ENCODE measurements at places on chromosomes 11 and 22. TPM values are rescaled to one million over a fixed set of nuclear protein-coding genes. Genes with fewer than 3 reads are reported as not detected.
A peak's percentile ranks its signal among the peaks of the same experiment; 100 is the strongest.

Gene KIF18A
- 4.4 TPM for total RNA-seq

Gene SCUBE2
- total RNA-seq, result 3.0 TPM

Gene WBP2NL
- 5.1 TPM for total RNA-seq

Gene USH1C
- not detected for total RNA-seq

Gene SAA2
- total RNA-seq, result not detected

Gene CNIH2
- not detected for total RNA-seq

Gene CNGA4
- total RNA-seq, result not detected

Gene OR51B2
- not detected for total RNA-seq

Gene MMP10
- total RNA-seq, result not detected

Gene PIK3IP1
- total RNA-seq, result 88.4 TPM

Gene KCTD14
- total RNA-seq, result 15.6 TPM

- H3K4me1 ChIP-seq, result peaks cover 40% of the 10 kb centered on the region
- H3K36me3 ChIP-seq, result no peaks in the 10 kb centered on the region
These were observed 21.1 kb downstream of the SIK3 start for GRCh38 chr11:117076941-117077691.

- H3K36me3 ChIP-seq, result no peaks in the 10 kb centered on the region
- peak overlapping the region; percentile 84 for H3K27ac ChIP-seq
- H3K4me1 ChIP-seq, result peaks cover 53% of the 10 kb centered on the region
- H3K4me3 ChIP-seq, result no peak overlapping the region
- no peak for DNase-seq
These were observed 3.9 kb downstream of the FDX1 start for GRCh38 chr11:110433393-110434333.

GRCh38 chr11:64848826-64849597 lies 4.6 kb upstream of the CDC42BPG start:
- H3K36me3 ChIP-seq, result peaks cover 6% of the 10 kb centered on the region
- no peak overlapping the region for H3K4me3 ChIP-seq
- H3K27me3 ChIP-seq, result no peaks in the 10 kb centered on the region
- peaks cover under 1% of the 10 kb centered on the region for H3K4me1 ChIP-seq
- H3K27ac ChIP-seq, result no peak overlapping the region
- no peak for DNase-seq

- no peaks in the 10 kb centered on the region for H3K36me3 ChIP-seq
- peaks cover 57% of the 10 kb centered on the region for H3K4me1 ChIP-seq
- no peaks in the 10 kb centered on the region for H3K27me3 ChIP-seq
- DNase-seq, result peak; percentile 93
- H3K27ac ChIP-seq, result peak within 1 kb of the TSS; percentile 87
These were observed at the start of gene P2RY2 for GRCh38 chr11:73218106-73218829. Gene P2RY2 (plus strand): TSS chr11:73218281. CDS start chr11:73234160, 15,879 bp downstream.

- no peak overlapping the region for H3K27ac ChIP-seq
- no peaks in the 10 kb centered on the region for H3K27me3 ChIP-seq
- no peaks in the 10 kb centered on the region for H3K36me3 ChIP-seq
- DNase-seq, result no peak
- H3K4me1 ChIP-seq, result peaks cover 10% of the 10 kb centered on the region
- no peak overlapping the region for H3K4me3 ChIP-seq
These were observed 88.6 kb upstream of the B3GAT1 start for GRCh38 chr11:134500621-134501020.

DNA sequence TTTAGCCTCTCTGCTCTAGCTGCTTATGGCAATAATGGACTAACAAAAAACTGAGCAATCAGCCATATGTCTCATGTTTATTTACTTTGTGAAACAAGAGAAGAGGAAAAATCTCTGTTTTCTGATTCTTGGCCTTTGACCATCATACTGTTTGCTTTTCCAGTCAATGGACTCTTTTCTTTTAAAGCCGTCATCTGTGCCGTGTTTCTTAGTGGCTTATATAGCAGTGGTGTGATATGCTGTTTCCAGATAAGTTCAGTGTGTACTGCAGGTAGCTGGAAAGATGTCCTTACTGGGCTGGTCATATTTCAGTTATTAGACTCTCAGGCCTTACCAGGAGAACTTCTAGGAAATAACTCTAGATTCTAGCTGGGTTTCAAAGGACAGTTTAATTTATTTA lies 33.6 kb upstream of the TECTA start:
- H3K27me3 ChIP-seq, result no peaks in the 10 kb centered on the region
- no peak overlapping the region for H3K4me3 ChIP-seq
- no peaks in the 10 kb centered on the region for H3K4me1 ChIP-seq

DNA sequence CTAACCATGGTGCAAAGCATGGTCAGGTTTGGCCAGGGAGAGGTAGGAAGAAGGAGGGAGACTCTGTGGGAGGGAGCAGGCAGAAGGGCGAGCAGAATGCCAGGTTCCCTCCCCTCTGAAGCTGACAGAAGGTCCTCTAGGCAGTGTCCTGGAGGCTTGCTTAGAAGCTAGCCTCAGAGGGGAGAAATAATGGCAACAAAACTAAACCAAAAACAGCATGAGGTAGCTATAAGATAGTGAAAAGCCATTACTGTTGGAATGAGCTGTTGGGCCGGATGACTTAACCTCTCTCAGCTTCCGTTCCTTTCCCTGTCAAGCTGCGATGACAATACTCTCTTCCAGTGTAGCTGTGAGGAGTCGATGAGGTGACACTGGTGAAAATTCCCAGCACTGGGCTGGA lies 36.6 kb downstream of the RASSF10 start:
- no peak overlapping the region for H3K4me3 ChIP-seq
- H3K27ac ChIP-seq, result no peak overlapping the region
- no peaks in the 10 kb centered on the region for H3K36me3 ChIP-seq
- H3K4me1 ChIP-seq, result peaks cover 9% of the 10 kb centered on the region
- H3K27me3 ChIP-seq, result no peaks in the 10 kb centered on the region

GRCh38 chr11:66842501-66842895 lies 743 bp upstream of the RCE1 start:
- H3K4me1 ChIP-seq, result peaks cover 19% of the 10 kb centered on the region
- H3K4me3 ChIP-seq, result peak overlapping the region; percentile 94
- H3K27me3 ChIP-seq, result no peaks in the 10 kb centered on the region
- peak overlapping the region; percentile 82 for H3K27ac ChIP-seq
- H3K36me3 ChIP-seq, result peaks cover 15% of the 10 kb centered on the region
- DNase-seq, result no peak

- no peaks in the 10 kb centered on the region for H3K36me3 ChIP-seq
- H3K27ac ChIP-seq, result no peak overlapping the region
- no peak overlapping the region for H3K4me3 ChIP-seq
- no peaks in the 10 kb centered on the region for H3K27me3 ChIP-seq
These were observed 1514.0 kb downstream of the FAM181B start for GRCh38 chr11:81219661-81220060.

DNA sequence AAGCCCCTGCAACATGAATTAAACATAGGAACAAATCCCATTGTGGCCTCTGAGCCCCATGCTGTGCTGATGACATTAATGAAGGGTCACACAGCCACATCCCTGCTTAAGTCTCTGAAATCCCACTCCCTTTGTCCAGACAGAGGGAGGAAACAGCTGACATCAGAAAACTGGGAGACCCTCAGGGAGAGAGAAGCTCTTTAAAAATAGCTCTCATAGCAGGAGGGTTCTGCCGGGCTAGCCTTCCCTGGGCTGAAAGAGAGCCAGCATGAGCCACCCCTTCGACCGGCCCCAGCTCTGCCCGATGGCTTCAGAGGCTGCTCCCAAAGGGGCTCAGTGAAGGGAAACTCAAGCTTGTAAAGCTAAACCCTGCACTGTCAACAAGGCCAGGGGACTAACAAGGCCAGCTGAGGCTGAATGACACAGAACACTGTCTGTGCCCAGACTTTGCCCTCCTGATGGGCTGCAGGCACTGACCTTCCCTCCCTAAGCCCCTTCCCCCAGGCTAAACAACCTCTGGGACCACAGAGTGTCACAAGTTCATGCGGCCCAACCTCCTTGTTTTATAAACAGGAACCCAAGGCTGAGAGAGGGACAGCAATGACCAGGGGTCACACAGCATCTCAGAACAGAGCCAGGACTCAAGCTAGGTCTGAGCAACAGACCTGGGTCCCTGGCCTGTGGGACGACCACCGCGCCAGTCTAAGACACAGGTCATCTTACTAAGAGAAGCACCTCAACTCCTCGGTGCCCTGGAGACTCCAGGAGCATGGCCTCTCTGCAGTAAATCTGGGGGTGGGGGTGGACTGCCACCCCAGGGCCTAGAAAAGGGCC lies 163.8 kb downstream of the CHST1 start:
- no peaks in the 10 kb centered on the region for H3K27me3 ChIP-seq
- no peak overlapping the region for H3K4me3 ChIP-seq

DNA sequence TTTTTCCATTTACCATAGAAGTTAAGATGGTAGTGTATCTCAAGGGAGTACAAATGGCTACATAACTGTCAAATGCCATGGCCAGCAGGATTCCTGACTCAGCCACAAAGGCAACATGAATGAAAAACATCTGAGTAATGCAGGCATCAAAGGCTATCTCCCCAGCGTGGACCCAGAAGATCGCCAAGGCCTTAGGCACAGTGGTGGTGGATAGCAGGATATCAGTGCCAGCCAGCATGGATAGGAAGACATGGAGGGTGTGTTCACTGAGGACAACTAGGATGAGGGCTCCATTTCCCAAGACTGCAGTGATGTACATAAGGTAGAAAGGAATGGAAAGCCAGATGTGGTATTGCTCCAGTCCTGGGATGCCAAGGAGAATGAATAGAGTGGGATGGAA lies 18.0 kb downstream of the OR52B2 start:
- H3K4me3 ChIP-seq, result no peak overlapping the region
- no peaks in the 10 kb centered on the region for H3K27me3 ChIP-seq
- H3K4me1 ChIP-seq, result no peaks in the 10 kb centered on the region
- DNase-seq, result no peak
- H3K36me3 ChIP-seq, result no peaks in the 10 kb centered on the region
- no peak overlapping the region for H3K27ac ChIP-seq

DNA sequence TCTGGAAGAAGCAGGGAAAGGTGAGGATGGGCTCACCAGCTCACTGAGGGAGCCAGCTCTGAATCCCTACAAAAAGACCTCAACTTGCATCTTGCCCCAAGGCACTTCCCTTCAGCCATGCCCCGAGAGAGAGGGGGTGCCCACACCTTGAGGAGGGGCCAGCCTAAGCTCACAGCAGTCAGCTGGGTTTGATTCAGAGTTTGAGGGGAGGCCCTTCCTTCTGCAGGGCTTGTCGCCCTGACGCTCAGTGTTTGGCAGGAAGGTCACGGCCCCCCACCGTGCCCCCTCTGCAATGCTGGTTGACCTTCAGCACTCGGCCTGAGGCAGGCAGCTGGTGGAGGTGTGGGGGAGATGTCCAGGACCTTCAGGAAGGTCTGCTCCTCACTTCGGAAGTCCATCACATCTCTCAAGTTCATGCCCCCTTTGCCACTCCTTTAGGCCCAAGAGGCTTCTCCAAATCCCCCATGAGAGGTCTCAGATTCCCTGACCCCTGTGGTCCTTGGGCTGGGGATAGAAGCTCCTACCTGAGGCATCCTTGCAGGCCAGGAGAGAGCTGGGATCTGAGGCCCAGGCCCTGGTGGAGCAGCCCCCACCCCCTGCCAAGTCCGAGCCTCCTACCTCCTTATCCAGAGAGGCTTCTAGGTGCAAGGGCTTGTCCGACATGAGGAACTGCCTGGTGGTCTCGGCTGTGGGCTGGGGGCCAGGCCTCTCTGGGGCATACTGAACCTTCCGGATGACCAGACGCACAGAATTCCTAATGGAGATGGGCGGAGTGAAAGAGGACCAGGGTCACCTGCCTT lies 37.6 kb downstream of the TPBGL start:
- H3K27ac ChIP-seq, result no peak overlapping the region
- H3K27me3 ChIP-seq, result no peaks in the 10 kb centered on the region
- DNase-seq, result no peak
- no peaks in the 10 kb centered on the region for H3K4me1 ChIP-seq
- H3K36me3 ChIP-seq, result no peaks in the 10 kb centered on the region
- H3K4me3 ChIP-seq, result no peak overlapping the region

DNA sequence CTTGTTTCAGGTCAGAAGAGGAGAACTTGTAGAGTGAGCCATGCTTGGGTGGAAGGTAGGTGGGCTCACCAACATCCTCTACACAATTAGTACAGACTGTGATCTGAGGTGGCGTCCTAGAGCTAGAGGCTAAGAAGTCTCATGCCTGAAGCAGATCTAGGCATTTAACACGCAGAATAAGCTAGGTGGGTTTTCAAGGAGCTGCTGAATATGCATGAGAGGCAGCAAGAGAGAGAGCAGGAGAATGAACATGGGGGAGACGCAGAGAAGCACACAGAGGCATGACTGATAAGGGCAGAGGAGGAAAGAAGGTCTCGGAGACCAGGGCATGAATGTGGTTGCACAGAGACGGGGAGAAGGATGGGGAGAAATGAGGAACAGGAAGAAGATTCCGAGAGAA lies 36.8 kb upstream of the JAM3 start:
- no peak overlapping the region for H3K27ac ChIP-seq
- H3K27me3 ChIP-seq, result no peaks in the 10 kb centered on the region
- H3K36me3 ChIP-seq, result no peaks in the 10 kb centered on the region
- H3K4me1 ChIP-seq, result peaks cover 11% of the 10 kb centered on the region
- DNase-seq, result no peak
- H3K4me3 ChIP-seq, result no peak overlapping the region

- no peak overlapping the region for H3K4me3 ChIP-seq
- no peaks in the 10 kb centered on the region for H3K27me3 ChIP-seq
- peak overlapping the region; percentile 30 for H3K27ac ChIP-seq
These were observed 11.2 kb upstream of the TMEM184B start for GRCh38 chr22:38284042-38284402.

DNA sequence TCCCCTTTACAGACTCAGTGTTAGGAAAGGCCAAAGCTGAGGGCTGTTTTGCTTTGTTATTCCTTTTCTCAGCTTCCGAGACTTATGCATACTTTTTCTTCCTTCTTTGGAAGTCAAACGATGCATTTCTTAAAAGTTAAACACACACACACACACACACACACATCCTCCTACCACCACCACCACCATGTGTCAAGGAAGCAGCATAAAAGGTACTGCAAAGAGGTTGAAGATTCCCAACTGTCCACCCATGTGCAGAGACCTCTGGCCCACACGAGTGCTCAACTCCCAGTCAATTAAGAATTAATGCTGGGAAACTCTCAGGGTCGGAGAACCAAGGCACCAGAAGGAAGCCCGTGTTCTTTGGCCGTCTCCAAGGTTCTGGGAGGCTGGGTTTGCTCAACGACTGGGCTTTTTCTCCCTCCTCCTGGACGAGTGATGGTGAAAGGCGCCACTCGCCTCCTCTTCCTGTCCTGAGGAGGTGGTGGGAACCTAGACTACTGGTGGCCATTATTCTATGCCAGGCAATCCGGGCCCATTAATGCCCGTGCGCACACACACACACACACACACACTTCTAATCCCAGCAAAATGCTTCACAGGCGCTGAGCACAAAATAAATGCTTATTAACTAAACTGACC lies 15.1 kb downstream of the MN1 start:
- no peak for DNase-seq
- H3K36me3 ChIP-seq, result no peaks in the 10 kb centered on the region
- no peak overlapping the region for H3K27ac ChIP-seq
- H3K4me3 ChIP-seq, result no peak overlapping the region
- H3K4me1 ChIP-seq, result no peaks in the 10 kb centered on the region

DNA sequence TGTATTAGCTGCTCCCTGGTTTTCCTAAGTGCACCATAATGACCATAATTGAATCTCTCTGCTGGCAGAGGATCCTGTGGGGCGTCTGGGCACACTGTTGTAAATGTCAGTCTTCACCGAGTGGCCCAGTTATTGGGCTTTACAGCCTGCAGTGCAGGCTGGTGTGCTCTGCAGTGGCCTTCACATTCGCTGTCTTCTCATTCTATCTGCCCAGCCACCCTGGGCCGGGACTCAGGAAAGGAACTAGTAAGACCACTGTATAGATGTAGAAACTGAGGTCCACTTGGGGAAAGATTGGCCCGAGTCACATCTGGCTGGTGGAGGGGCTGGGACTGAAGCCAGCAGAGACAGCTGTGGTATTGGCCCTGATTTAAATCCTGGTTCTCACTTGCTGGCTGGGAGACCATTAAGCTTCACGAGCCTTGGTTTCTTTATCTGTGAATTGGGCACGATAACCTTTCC lies 49.3 kb downstream of the TSPAN18 start:
- no peaks in the 10 kb centered on the region for H3K36me3 ChIP-seq
- H3K27ac ChIP-seq, result no peak overlapping the region
- no peak overlapping the region for H3K4me3 ChIP-seq
- DNase-seq, result no peak
- H3K27me3 ChIP-seq, result no peaks in the 10 kb centered on the region
- no peaks in the 10 kb centered on the region for H3K4me1 ChIP-seq
